ENCODE measurements at places on chromosomes 3 and 15.

- DNase-seq: no peak
Measured at GRCh38 chr15:70487387-70487740, 276.0 kb downstream of the UACA start.

DNA sequence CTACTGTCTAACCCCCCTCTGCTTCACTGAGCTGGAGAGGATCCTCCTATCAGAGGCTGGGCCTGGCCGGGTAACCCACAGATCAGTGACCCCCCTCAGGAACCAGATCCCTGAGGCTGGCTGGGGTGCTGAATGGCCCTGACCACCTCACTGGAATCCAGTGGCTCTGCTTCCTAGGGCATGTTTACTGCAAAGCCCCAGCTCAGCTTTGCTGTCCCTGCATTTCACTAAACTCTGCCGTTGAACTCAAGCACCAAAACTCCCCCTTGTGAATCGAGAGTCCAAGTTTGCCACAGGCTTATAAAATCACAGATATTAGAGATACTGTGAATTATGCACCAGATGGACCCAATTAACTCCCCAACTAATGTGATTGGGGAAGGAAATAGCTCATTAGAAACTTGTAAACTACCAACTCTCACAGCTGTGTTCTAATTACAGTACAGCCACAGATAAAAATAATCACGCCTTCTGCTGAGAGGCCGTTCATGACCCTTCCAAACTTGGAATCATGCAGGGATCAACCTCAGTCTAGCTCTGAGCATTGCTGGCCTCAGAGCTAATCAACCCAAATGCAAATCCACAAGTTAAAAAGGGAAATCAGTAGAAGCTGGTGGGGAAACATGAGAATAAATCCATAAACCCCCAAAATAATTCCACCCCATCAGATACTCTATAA lies 47.0 kb downstream of the OCA2 start:
- no peak for DNase-seq

DNA sequence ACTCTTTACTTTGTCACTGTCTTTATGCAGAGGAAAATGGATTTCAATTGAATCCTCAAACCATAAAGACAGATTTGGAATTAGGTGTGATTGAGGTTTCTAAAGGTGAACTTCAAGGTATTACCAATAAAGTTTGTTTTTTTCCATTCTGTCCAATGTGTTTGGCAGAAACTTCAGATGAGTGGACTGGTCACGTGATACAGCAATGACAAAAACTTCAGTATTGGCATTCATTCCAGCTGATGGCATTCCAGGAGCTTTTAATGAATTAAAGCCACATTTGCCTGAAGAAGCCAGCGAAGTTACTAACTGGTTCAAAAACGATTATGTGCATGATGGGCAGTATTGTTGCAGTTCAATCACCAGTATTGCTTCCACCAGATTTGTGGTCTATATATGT lies 4.5 kb upstream of the MASP1 start:
- no peak for DNase-seq

GRCh38 chr3:139325551-139325950 lies 18.3 kb upstream of the MRPS22 start:
- no peak for DNase-seq

- no peak for DNase-seq
Measured at GRCh38 chr15:40155270-40155910, 5.5 kb upstream of the BUB1B start.

DNA sequence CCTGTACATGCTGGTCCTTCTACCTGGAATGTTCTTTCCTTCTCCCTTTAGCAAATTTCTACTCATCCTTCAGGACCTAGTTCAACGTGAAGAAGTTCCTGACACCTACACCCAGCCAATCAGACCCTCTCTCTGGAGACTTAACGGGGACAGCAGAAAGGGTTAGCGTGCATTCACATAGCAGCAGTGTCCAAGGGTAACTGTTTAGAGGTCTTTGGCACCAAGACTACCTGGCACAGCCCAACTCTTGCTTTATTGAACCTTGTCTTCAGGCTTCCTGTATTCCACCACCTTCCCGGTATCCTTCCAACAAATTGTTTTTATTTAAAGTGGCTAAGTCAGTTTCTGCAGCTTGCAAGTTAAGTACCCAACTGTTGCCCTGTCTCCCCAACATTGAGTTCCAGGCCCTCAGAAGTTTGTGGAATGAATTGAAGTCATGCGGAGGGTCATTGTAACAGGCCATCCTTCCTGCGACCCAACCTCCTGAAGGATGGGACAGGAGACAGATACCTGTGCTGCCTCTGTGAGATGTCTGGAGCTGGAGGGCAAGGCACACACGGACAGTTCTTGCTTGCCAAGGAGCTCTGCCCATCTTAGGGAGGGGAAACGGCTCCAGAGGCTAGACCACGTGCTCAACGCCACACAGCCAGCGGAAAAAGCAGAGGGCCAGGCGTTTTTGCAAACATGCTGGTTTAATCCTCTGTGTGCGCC lies 14.4 kb upstream of the WNT7A start:
- DNase-seq: no peak

GRCh38 chr3:45965653-45966052 lies 22.4 kb downstream of the CXCR6 start:
- no peak for DNase-seq

DNA sequence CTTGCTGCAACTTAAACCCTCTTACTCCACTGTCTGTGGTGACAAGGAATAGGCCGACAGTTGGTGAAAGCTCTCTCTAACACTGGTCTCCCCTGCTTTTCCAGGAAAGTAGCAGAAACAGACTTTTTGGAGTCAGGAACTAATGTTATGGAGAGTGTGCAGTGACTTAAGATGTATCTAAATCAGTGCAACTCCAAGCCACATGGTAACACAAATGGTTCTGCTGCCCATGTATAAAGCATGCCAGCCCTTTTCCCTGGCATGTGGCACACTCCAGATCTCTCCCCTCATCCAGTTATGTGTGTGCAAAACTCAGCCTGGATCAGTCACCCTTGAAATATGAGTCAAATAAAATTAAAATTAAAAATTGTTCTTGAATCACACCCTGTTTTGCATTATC lies 55.4 kb downstream of the SEMA5B start:
- DNase-seq: no peak

DNA sequence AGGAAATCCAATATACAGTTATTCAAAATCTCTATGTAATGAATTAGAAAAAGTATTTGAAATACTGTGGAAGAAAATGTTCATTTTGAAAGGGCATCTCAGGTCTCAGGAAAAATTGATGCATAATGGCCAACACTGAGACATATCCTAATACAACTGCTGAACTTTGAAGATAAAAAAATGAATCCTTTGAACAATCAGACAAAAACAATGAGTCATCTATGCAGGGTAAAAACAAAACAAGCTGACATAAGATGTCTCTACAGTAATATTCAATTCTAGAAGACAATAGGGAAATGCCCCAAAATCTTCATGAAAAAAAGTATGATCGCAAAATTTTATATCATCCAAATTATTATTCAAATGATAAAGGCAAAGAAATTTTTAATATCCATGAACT lies 34.0 kb upstream of the ZNF280D start:
- no peak for DNase-seq

DNA sequence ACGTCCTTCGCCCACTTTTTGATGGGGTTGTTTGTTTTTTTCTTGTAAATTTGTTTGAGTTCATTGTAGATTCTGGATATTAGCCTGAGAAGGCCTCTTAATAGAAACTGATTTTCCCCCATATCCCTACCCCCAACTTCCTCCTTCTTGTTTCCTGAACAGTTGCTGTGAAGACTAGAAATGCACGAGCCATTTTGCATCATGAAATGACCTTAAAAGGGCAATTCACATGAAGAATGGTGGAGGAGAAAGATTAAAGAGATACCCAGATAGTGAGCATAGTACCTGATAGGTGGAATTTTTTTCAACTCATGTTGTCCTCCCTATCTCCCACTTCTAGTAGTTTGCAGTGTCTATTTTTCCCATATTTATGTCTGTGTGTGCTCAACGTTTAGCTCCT lies 55.2 kb upstream of the KCNH8 start:
- DNase-seq: no peak
